Activated naive CD4-positive, alpha-beta T cell (primary cell): ENCODE measurements at places on chromosomes 13 and 19.

DNA sequence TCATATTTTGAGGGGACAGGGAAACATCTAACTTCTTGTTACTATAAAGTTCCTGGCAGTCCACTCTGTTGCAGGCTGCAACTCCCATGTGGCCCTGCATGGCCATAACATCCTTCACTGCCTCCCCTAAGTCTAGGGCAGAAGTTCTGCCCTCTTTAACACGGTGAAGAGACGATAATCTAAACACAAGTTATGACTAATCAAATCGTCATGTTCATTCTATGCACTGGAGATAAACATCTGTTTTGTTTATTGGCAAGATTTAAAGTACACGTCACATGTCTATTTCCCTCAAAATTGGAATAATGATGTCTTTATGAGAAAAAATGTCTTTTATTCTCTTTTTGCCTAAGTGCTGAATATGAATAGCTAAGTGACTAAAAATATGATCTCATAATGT is 1629.4 kb downstream of the PCDH9 start:
- no peak for DNase-seq

- DNase-seq, result no peak
Observed at GRCh38 chr19:42212886-42213285, 4.6 kb downstream of the DEDD2 start.

- DNase-seq, result no peak
Observed at GRCh38 chr19:48346191-48346590, 17.5 kb downstream of the TMEM143 start.

DNA sequence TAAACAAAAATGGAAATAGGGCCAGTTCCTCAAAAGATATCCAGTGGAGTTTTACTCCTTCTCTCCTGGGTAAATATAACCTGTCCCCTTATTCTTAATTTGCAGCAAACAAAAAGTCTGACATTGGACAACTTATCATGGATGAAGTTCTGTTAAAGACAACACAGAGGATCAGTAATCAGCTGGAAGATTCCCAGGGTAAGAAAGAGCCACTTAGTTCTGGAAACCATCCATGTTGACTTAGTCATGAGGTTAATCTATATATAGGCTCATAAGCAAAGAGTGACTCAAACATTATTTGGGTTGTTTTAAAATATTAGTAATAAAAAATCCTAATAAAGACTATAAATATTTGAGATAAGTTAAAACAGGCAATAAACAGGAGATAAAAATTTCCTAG is 40.5 kb upstream of the EBPL start:
- DNase-seq, result no peak

GRCh38 chr19:29450306-29450705 is 75.5 kb upstream of the VSTM2B start:
- DNase-seq, result no peak

- DNase-seq, result no peak
Observed at GRCh38 chr13:106566641-106567473, 1.1 kb downstream of the ARGLU1 start.

DNA sequence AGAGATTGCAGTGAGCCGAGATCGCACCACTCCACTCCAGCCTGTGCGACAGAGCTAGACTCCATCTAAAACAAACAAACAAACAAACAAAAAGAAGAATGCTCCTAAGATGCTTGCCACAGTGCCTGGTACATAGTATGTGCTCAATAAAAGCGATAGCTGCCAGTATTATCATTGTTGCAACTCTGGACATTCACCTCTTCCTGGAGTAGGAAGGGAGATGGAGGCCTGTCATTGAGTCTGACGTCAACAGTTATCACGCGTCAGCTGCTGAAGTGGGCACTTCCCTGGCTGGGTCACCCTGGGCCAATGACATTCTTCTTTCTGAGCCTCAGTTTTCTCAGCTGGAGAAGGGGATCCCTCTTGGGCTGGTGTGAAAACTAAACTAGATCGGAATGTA is 4.2 kb upstream of the PLAUR start:
- no peak for DNase-seq

DNA sequence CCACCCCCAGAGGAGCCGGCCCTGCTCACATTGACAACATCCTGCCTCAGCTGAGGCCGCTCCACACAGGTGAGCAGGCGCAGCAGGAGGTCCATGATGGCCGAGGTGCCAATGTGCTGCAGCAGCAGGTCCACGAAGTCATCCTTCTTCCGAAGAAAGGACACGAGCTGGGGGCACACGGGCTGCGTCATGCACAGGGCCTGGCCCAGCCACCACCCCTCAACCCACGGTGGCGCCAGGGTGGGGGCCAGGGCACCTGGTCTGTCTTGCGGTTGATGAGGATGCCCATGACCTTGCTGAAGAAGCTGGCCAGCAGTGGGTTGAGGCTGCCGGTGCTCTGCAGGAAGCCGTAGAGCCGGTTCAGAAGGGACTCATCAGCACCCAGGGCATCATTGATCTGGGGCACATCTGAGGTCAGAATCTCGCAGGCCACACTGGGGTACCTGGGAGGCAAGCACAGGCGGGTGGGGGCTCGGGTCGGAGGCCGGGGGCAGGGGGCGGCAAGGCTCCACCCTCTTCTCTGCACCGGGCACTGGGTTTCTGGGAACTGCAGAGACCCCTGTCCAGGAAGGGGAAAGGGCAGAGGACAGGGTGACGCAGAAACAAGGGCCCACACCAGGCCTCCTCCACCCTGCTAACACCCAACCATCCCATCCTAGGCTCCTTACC is 13.4 kb downstream of the PPP6R1 start:
- no peak for DNase-seq

DNA sequence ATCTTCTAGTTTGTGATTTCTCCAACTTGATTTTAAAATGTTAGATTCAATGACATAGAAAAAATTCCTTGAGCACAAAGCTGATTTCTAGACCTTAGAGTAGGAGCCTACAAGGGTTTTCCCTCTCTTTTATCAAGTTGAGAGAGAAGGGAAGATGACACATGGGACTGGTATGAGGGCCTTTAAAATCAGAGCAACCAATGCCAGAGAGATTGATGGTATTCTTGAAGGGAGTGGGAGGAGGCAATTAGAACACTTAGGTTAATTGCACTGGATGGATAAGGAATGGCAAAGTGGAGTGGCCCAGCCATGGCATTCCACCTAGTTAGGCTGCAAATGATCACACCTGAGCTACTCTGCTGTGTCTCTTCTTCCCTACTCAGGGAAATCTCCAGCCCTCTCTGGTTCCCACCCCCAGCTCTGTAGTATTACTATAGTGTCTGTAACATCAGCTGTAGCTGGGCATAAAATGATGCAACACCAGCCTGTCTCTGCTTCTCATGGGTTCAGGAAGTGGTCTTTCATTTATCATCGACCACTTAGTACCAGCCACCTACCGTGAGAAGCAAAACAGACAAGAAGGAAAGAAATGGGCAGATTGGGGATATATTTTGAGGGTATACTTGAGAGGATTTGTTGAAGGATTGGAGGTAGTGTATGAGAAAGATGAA is 333.6 kb downstream of the DLEU7 start:
- DNase-seq, result no peak

- DNase-seq, result no peak
Observed at GRCh38 chr19:53308339-53308811, 25.2 kb upstream of the ZNF845 start.

DNA sequence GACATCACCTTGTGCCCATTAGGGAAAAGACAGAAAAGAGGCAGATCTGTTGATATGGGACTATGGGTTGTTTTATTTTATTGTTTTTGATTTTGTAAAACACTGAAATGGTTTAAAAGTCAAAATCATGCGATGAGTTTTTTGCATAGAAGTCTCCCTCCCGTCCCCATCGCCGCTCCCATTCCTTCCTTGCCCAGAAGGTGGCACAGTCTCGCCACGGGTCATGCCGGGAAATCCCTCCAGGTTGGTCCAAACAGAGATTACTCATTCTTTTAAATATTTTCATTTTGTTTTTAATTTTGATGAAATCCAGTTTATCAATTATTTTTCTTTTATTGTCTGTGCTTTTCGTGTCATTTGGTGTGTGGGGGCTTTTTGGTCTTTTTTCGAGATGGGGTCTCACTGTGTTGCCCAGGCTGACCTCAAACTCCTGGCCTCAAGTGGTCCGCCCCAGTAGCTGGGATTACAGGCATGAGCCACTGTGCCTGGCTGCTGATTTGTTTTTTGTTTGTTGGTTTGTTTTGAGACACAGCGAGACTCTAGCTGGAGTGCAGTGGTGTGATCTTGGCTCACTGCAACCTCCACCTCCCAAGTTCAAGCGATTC is 9.2 kb downstream of the PGPEP1 start:
- no peak for DNase-seq

DNA sequence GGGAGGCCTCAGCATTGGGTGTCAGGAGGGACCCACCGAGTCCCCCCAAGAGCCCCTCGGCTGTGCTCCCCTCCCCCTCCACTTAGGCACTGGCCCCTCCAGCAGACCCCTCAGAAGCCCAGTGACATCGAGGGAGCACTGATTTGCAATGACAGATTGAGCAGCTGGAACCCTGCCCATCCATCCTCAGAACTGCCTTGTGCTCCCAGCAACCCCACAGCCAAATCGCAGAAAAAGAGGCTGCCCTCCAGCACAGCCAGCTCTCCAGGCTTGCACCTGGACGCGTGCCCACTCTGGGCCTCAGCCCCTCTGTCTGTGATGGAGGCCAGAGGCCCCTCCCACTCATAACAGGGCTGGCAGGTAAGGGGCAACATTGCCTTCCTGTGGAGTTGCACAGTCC is 123.2 kb upstream of the VSTM2B start:
- no peak for DNase-seq

DNA sequence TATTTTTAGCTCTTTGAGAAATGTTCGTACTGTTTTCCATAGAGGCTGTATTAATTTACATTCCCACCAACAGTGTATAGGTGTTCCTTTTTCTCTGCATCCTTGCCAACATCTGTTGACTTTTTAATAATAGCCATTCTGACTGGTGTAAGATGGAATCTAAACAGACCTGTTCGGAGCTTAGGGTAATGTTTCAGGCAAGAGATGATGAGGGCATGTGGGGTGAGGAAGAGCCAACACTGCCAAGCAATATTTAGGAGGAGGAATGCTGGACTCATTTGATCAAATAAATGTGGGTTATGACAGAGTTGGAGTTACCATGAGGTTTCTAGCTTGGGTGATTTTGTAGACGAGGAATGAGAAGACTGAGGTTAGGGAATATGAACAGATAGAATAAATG is 382.9 kb downstream of the KLF12 start:
- no peak for DNase-seq

DNA sequence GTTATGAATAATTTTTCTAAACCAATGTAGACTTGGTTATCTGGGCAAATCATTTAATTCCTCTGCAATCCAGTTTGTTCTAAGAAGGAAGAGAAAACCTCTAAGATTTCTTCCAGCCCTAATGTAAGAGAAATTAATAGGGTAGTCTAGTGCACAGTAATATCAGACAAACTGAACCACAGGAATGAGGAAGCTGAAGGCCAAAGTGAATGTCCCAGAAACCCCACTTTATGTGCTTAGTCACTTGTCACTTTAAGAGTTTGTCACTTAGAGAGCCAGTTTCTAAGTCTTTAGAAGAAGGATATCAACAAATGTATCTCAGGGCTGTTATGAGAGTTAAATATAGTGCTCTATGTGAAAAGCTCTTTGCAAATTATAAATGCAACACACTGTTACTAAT is 750.6 kb downstream of the DIAPH3 start:
- DNase-seq, result no peak

DNA sequence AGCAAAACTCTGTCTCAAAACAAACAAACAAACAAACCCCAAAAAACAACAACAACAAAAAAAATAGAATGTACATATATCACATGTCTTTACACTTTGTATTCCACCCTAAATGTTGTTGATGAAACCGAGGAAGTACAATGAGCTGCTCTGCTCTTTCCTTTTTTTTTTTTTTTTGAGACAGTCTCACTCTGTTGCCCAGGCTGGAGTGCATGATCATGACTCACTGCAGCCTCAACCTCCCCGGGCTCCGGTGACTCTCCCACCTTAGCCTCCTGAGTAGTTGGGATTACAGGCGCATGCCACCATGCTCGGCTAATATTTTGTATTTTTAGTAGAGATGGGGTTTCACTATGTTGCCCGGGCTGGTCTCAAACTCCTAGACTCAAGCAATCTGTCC is 30.6 kb upstream of the LRP3 start:
- DNase-seq, result no peak

DNA sequence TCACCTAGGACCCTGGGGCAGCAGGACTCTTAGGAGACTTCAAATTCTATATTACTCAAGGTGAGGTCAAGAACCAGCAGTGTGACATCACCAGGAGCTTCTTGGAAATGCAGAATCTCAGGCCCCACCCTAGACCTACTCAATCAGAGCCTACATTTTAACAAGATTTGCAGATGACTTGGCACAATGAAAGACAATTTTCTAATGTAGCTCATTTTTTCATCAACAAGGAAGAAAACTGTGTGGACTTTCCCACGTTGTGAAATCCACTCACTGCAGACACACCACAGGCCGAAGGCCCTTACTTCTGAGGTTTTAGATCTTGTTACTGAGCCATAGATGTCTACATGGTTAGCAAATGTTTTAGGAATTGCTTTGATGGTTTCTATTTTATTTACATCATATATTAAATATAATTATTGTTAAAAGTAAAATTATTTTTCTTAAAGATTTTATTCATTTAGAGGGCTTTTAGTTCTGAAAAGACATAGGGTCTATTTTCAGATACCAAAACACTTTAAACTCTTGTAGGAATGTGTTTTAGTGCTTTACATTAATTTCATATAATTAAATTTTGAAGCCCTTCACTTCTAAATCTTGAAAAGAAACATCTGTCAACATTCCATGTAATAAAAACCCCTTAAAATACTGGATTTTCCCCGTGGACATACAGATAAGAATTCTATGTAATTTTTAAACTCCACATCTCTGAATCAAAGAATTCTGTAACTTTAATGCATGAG is 18.5 kb upstream of the STARD13 start:
- DNase-seq, result no peak

- no peak for DNase-seq
Observed at GRCh38 chr13:29845440-29846056, 4.9 kb downstream of the UBL3 start.

DNA sequence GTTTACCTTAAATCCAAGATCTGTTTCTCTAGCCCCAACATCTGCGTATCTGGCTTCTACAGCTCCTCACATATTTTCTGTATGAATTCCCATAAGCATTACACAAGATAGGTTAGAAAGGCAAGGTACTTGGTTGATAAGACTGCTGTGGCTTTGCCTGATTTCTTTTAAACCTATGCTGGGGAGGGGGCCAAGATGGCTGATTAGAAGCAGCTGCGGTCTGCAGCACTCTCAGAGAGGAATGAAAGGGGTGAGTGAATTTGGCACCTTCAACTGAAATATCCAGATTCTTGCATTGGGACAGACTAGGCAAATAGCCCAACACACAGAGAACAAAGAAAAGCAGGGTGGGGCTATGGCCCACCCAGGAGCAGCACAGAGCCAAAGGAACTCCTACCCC is 12.2 kb upstream of the DLEU7 start:
- no peak for DNase-seq
